Vagina (tissue), 2 donors: ENCODE measurements at places on chromosomes 6 and 20. TPM values are rescaled to one million over a fixed set of nuclear protein-coding genes. Genes with fewer than 3 reads are reported as not detected.

Gene LINC00237
- not detected for total RNA-seq

Gene STMN3
- total RNA-seq, result 14.7 TPM

Gene MYBL2
- total RNA-seq, result 1.7 TPM

Gene LPIN3
- total RNA-seq, result 82.3 TPM
